Foreskin fibroblast (primary cell): ENCODE measurements at places on chromosomes 5 and 9.
A peak's percentile ranks its signal among the peaks of the same experiment; 100 is the strongest.

DNA sequence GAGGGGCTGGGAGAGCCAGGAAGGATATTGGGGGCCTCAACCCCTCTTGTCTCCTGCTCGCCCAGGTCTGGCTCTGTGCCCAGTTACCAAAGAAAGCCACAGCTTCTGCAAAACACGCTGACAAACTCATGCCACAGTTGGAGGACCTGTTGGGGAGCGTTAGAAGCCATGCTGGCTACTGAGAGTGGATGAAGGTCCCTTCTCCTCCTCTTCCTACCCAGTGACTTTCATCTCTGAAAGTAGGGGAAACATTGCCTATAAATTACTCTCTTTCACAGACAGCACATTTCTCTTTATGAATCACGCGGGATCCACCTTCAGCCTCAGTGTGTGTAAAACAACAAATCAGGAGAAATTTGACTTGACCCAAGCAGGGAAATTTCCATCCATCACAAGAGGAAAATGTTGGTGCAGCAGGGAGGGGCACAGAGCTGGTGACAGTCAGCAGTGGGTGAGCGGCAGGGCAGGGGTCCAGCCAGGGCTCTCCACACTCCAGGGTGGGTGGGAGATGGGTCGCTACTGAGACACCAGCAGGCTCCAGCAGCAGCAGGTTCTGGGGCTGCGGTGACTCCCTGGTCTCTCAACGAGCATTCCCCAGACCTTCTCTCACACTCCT lies 181.9 kb downstream of the FGF18 start:
- no peak for DNase-seq

GRCh38 chr9:100879884-100880283 lies 148.6 kb upstream of the PLPPR1 start:
- no peak for DNase-seq

GRCh38 chr5:114636271-114636670 lies 274.4 kb downstream of the KCNN2 start:
- DNase-seq, result no peak

- no peak for DNase-seq
Measured at GRCh38 chr5:67659288-67659687, 462.7 kb upstream of the CD180 start.

GRCh38 chr5:71680510-71680909 lies 38.6 kb upstream of the CARTPT start:
- no peak for DNase-seq

DNA sequence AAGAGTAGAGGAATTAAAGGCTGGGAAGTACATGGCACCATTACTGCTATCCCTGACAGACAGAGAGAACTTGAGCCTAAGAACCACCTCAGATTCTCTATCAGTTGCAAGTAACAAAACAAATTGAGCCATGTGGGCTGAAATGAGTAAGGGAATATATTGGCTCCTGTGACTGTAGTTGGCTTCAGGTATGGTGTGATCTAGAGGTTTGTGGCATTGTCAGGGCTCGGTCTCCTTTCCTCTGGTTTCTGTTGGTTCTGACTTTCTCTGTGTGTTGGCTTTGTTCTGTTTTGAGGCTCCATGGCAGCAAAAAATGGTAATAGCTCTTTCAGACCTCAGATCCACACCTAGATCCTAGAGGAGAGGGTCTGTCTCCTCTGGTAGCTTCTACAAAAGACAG lies 5.7 kb downstream of the GALNT10 start:
- DNase-seq, result no peak

DNA sequence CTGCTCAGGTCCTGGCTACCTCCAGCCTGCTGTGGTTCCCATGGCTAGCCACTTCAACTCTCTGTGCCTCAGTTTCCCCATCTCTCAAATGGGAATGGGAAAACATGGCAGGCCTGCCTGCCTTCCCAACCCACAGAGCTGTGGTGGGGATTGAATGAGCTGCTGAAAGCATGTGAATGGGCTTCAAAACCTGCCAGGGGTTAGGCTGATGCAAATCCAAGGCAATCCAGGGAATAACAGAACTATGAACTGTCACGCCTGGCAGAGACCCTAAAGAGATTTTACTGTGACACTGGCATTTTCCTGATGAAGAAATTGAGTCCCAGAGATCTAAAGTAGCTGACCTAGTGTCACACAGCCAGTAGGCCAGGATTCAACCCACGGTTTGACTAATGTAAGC lies 29.9 kb upstream of the TCF7 start:
- DNase-seq, result no peak

- DNase-seq, result peak; percentile 35
Measured at GRCh38 chr5:137758715-137759306, 4.6 kb upstream of the HNRNPA0 start.

GRCh38 chr5:133757396-133757945 lies 145.1 kb upstream of the FSTL4 start:
- no peak for DNase-seq

DNA sequence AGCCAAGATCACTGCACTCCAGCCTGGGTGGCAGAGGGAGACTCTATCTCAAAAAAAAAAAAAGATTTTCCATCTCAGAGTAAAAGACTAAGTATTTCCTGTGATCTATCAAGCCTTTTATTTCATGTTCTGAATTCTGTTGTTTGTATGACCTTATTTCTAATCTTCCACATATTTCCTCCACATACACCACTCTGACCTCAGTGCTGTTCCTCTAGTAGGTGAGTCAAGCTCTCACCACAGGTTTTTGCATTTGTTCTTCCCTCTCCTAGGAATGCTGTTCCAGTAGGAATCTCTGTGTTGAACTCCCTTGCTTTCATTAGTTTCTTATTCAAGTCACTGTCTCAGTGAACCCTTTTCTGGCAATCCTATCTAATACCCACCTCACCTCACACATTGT lies 68.1 kb downstream of the INVS start:
- no peak for DNase-seq

DNA sequence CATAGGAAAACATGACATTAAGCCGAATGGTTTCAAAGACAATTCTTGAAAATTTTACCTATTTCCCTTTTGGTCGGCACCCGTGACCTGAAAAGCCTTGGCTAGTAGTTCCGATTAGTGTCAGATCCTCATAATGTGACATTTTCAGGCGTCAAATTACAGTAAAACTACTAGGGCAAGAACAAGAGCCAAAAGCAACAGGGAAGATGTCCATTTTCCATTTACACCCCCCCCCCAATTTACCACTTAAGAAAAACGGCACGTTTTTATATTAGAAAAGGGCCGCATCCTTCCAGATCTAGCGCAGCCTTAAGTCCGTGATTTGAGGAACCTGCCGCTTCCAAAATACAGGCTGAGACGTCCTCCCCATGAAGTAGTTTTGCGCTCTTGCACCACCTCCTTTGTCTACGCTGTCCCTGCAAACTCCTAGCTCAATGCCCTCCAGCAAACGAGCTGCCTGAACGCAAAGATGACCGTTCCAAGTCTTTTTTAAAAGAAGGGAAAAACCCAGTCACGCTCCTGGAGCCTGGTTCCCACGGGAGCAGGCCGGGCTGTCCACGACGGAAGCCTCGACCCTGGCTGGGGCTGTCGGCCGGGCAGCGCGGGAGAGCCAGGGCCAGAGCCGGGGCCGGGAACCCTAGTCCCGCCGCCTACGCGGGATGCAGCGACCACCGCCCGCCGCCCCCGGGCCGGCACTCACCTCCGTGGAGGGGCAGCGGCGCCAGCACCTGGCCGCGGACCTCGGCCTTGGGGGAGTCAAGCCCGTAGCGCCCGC lies 616 bp downstream of the RNF130 start:
- peak; percentile 74 for DNase-seq

- DNase-seq, result no peak
Measured at GRCh38 chr5:78811866-78812265, 163.3 kb upstream of the LHFPL2 start.

- DNase-seq, result no peak
Measured at GRCh38 chr9:130770093-130770492, 65.0 kb upstream of the ABL1 start.

GRCh38 chr9:137394866-137395665 lies 27.9 kb downstream of the EXD3 start:
- no peak for DNase-seq

DNA sequence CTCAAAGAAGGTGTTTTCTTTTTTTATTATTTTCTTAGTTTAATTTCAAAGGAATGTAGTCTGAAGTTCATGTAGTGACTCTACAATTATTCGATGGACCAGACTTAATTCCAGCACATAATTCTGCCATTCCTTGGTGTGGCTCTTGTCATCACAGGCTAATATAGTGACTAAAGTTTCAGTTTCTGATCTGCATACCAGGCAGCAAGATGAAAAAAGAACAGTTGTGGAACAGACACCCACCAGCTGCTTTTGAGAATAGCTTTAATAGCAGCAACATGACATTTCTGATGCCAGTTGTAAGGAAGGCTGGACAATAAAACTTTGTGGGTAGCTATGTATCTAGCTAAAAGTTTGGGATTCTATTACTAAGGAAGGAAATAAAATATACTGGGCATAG lies 676.3 kb upstream of the GRAMD2B start:
- DNase-seq, result no peak

DNA sequence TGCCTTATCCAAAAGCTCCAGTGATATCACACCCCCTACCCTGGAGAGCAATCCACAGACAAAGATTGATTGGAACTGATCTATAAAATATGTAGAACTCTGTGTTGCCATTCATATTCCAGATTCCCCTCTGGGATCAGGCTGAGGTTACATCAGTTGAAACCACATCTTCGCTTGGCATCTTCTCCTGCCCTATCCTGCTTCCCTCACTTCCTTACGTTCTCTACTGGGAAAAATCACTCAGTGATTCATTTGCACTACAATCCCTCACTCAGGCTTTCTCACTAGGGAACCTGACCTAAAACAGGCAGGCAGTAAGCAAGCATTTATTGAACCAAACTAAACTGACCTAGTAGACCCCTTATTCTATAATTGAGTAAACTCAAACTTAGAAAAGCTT lies 111.7 kb downstream of the ESM1 start:
- no peak for DNase-seq

- DNase-seq, result no peak
Measured at GRCh38 chr5:148003226-148003625, 60.6 kb upstream of the SPINK5 start.

DNA sequence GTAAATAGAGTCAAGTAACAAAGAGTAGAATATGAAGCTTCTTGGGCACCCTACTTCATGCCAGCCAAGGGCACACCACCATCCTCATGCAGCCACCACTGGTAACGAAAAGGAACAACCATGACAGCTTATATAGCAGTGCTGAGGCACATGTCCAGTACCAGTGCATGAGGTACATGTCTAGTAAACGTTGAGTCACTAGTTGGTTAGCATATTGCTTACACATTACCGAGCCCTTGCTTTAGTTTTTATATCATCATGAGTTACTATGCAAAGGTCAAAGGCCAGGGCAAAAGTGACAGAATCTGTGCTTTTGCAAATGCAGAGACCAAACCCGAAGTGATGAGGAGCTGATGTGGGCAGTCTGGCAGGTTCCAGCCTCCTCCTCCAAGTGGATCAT lies 147.1 kb upstream of the MAP1B start:
- DNase-seq, result no peak

DNA sequence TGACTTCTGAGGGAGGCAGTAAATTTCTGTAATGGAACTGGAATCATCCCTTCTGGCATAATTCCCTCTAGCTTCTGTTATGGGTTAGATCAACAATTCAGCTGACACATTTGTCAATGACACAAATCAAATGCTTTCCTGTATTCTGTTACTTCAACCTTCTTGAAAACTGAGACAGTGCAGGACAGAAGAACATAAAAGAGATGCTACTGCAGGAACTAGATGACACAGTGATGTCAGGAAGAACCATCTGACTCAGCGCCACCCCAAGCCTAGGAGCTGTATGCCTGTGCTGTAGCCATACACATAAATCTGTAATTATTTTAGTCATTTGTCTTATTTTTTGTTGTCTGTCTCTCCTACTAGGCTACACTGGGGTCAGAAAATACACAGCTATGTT lies 18.2 kb upstream of the CEP120 start:
- peak; percentile 60 for DNase-seq

GRCh38 chr9:96117398-96118080 lies 184.4 kb downstream of the HSD17B3 start:
- DNase-seq, result no peak

GRCh38 chr9:121703014-121703734 lies 51.7 kb downstream of the DAB2IP start:
- no peak for DNase-seq

DNA sequence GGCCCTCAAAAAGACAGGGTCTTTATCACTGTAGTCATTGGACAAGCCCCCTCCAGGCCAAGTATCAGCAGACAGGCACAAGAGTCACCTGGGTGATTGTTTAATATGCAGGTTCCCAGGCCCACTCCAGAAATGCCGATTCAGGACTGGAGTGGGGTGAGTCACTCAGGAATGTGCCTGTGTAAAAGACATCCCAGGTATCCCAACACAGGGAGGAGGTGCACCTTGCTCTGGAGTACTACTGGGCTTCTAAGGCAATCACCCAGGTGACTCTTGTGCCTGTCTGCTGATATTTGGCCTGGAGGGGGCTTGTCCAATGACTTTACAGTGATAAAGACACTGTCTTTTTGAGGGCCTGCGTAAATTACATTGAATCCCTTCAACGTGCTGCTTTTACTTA lies 40.6 kb downstream of the ACTL7B start:
- no peak for DNase-seq

DNA sequence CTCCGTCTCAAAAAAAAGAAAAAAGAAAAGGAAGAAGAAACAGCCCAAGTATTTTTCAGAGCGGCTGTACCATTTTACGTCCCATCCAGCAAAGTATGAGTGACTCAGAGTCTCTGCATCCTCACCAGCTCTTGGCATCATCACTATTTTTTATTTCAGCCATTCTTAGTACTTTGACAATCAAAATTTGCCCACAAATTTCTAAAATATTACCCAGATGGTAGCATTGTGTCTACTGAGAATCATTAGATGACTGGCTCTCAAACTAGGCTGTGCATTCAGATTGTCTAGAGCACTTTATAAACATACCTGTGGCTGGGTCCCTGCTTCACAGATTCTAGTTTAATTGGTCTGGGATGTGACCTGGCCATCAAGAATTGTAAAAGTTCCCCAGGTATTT lies 21.6 kb upstream of the MELK start:
- DNase-seq, result peak; percentile 27

- DNase-seq, result no peak
Measured at GRCh38 chr5:171162165-171162564, 146.9 kb upstream of the TLX3 start.

DNA sequence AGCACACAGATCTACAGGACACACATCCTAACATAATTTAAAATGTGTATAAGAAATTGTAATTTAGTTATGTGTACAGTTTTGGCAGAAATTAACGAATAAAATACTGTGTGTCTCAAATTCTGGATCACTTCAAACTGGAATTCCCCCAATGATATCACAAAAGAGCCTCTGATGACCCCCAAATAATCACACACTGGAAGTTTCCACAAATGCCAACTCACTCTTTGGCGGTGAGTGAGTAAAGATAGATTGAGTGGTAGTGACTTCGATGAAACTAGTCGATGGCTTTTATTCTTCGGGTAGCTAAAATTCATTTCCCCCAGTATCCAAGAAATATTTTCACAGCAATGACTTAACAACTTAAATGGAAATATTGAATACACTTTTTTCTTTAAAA lies 2.2 kb downstream of the ZNF366 start:
- no peak for DNase-seq

GRCh38 chr5:122312591-122313406 lies 762 bp downstream of the SNCAIP start:
- DNase-seq, result no peak
